HFF-Myc (cell line): ENCODE measurements at places on chromosomes 3 and 15.

DNA sequence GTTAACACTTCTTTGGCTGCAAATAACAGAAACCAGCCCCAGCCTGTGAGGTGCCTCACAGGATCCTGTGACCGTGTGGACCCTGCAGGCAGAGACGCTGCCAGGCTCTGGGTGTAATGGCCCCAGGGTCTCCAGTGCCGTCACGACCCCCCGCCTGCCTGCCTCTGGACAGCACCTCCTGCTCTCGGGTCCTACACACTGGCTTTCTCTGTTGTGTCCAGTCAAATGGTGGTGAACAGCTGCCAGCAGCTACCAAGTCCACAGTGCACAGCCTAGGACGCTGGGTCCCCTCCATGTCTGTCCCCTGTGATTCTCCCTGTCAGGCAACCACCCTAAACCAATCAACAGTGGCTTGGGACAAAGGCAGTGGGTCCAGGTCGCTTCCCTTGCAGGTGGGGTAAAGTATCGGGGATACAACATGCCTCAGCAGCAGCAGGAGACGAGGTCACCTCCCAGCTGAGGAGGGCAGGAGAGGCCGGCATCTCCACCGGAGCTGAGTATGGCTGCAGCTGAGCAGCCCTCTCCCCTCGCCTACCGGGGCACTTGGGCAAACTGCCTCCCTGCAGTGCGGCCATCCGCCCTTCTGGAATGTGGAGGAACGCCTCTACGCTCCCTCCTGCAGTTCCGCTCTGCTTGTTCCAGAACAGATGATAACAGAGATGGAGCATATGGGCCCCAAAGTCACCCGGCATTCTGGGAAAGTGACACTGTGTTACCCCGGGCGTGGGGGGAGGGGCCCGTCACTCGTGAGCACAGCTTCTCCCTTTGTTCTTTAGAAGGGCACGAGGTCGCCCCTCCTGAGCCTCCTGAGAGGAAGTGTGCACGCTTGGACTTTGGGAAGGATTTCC lies 21.1 kb upstream of the SKOR1 start:
- no peak for DNase-seq

- DNase-seq = no peak
Measured at GRCh38 chr15:93164409-93164808, 75.4 kb upstream of the RGMA start.

DNA sequence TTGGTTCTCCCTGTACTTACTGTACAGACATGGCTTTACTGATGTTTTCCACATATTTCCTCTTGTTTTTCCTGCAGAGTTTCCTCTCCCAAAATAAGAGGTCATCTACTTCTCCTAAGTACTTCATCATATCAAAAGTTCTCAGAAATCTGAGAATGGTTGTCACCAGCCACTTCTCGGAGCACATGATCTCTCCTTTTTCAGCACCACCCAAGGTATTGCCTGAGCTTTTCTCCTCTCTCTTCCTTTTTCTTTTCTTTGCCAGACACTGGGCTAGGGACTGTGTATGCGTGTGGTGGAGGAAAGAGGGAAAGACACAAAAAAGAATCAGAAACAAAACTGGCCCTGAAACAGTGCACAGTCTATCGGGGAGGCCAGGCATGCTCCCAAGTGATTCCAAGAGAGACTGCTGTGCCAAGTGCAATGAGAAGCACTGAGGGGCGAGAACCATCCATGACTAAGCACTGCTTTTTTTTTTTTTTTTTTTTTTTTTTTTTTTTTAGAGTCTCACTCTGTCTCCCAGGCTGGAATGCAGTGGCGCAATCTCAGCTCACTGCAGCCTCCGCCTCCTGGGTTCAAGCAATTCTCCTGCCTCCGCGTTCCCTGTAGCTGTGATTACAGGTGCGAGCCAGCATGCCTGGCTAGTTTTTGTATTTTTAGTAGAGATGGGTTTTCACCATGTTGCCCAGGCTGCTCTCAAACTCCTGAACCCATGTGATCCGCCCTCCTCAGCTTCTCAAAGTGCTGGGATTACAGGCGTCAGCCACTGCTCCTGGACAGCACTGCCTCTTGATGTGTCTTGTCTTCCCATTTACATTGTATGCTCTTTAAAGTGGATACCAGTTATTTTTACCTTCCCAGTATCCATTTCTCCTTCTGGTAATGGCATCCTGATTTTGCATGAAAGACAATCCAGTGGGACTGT lies 194.0 kb upstream of the FEZF2 start:
- DNase-seq = peak; percentile 41

DNA sequence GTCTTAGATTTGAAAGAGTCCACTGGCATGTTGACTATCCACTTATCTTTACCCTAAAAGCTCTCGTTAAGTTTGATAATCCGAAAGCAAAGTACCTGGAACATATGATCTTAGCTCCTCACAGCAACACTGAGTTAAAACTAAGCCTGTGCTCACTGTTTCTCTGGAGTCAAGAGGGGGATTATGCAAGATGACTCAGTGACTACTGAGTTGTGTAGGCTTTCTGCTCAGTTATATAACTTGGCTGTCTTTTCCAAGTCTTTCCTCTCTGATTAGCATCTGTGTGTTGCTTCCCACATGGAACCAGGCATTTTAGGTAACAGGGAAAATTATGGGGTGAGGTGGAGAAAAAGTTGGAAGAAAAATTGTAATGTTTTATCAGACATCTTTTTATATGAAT lies 31.2 kb upstream of the MYO5C start:
- no peak for DNase-seq

- DNase-seq = no peak
Measured at GRCh38 chr3:50184242-50184978, 7.0 kb upstream of the GNAT1 start.

DNA sequence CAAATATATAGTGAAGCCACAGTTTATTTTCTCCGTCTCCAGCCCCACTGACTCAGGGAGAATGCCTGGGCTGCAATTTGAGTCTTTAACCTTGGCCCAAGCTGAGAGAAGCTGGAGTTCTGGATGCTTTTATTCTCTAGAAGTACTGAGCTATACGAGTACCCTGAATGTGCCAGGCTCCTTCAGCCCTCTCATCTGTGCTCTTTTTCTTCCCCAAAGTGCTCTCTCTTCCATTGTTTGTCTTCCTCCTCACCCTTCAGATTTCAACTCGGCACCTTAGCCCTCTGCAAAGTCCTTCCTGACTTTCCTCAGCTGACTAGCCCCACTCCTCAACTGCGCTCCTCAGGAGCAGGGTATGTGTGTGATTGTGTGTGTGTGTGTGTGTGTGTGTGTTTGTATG lies 75.6 kb upstream of the AGBL1 start:
- no peak for DNase-seq
